ENCODE measurements at places on chromosomes 2 and 18.

GRCh38 chr2:198374375-198375082, 570.1 kb downstream of the PLCL1 start:
- DNase-seq = peak; percentile 70

DNA sequence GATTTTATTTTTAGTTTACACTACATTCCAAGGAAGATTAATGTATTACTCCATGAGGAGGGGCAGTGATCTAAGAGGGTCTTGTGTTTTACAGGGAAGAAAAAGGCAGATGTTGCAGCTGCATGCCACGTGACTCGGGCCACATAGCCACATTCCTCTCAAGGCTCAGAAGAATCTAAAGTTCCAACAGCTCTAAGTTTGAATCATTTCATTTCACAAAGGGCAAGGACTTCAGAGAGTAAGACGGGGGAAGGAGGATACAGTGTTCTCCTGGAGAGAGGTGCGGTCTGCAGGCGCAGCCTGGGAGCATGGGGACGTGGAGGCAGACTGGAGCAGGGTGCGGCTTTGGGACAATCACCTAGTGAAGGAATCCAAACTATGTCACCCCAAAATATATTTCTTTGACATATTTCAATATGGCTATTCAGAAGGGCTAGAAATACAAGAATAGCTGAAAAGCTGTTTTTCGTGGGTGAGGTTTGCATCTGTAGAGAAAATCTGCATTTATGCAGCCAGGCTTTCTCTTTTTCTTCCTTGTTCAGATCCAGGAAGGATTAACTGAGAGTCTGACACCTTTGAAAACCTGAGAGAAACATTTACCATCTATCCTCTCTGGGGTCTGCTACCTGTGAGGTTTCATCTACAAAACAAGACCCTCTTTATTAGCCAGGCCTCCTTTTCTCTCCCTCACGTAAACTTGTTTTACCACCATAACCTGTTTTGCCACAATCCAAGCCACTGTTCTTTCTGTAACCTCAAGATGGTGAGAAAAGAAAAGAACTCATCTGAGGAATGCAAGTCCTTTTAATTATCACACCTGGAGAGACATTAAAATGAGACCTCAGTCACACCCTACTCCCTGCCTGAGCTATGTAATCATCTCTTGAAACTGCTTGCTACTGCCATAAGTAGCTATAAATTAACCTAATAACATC, 165.1 kb upstream of the NDUFV2 start:
- DNase-seq = no peak

- DNase-seq = no peak
Observed at GRCh38 chr2:20348542-20348941, 2.1 kb downstream of the PUM2 start.

DNA sequence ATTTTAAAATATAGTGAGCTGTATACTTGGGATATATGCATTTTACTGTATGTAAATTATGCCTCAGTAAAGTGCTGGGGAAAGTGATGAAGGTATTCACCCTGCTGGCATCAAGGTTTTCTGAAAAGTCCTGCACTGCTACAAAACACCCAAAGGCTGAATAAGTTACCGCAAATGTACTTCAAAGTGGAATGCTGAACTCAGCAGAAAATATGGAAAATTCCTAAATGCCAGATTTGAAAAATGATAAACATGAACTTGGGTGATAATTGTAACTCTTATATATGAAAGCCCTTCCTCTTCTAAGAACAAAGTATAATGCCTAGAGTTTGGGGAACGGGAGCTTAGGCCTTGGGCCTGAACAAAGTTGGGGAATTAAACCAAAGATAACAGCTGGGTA, 133.0 kb downstream of the GALNT1 start:
- no peak for DNase-seq

- no peak for DNase-seq
Observed at GRCh38 chr2:155815275-155815674, 517.2 kb downstream of the NR4A2 start.

- DNase-seq = no peak
Observed at GRCh38 chr2:212539072-212539880, 674 bp upstream of the ERBB4 start.

DNA sequence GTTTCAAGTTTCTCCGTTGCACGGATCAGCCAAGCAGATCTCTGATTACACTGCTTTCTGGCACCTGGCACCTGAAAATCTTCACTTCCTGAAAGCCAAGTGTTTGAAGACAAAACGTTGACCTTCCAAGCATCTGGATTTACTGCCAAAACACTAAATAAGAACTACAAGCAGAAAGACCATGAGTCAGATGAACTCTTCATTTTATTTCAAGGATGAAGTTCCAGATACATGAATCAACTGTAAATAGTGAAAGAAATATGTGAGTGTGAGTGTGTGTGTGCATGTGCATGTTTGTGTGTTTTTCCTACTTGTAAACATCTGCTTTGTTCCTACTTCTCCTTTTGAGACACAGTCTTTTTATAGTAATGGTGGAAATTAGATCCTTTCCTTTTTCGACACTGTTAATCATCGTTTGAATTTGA, 60.0 kb upstream of the DTNA start:
- DNase-seq = peak; percentile 66

All from astrocyte of the spinal cord (primary cell).